A549 treated with Mapracorat at 1 μM for 4 hours (cell line): ENCODE measurements at places on chromosomes 1 and 21. TPM values are rescaled to one million over a fixed set of nuclear protein-coding genes. Genes with fewer than 3 reads are reported as not detected.

The IFI6 gene
- 9.0 to 13.8 TPM (median 12.1 TPM) in 5 replicates for total RNA-seq

The VHLL gene
- total RNA-seq = not detected in 5 replicates

The BTG3 gene
- total RNA-seq = 21.4 to 27.8 TPM (median 27.4 TPM) in 5 replicates

The PLD5 gene
- total RNA-seq = 1.5 to 2.7 TPM (median 2.0 TPM) in 5 replicates
